ENCODE measurements at places on chromosomes 7 and 10. TPM values are rescaled to one million over a fixed set of nuclear protein-coding genes. Genes with fewer than 3 reads are reported as not detected.

The UNCX gene
- not detected for total RNA-seq

The PLEKHS1 gene
- not detected for total RNA-seq

The TMEM26 gene
- 2.5 TPM for total RNA-seq

The WDR86 gene
- total RNA-seq: 0.95 TPM

The NPFFR1 gene
- under 0.01 TPM for total RNA-seq

The ADCY1 gene
- total RNA-seq: 3.2 TPM

The PDCD4 gene
- 168 TPM for total RNA-seq

The GPR26 gene
- total RNA-seq: not detected

The FAM107B gene
- 24.1 TPM for total RNA-seq

The SVOPL gene
- not detected for total RNA-seq

The CYP2C9 gene
- not detected for total RNA-seq

The CDHR1 gene
- total RNA-seq: not detected

The CLRN3 gene
- not detected for total RNA-seq

All from bronchial smooth muscle cell (primary cell).